ENCODE measurements at places on chromosomes 16 and 17.

DNA sequence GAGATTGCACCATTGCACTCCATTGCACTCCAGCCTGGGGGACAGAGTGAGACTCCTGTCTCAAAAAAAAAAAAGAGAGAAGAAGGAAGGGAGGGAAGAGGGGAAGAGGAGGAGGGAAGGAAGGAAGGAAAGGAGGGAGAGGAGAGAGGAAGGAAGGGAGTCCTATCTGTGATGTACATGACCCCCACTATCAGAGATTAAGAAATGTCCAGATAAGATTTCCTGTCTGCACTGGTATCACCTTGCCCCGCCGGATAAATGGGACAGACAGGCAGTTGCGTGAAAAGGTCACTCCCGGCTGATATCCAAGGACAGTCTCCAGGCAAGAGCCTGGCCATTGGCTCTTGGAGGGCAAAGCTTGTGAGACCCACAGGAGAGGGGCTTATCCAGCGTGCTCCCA is 5.2 kb upstream of the ZFPM1 start:
- no peak for DNase-seq

DNA sequence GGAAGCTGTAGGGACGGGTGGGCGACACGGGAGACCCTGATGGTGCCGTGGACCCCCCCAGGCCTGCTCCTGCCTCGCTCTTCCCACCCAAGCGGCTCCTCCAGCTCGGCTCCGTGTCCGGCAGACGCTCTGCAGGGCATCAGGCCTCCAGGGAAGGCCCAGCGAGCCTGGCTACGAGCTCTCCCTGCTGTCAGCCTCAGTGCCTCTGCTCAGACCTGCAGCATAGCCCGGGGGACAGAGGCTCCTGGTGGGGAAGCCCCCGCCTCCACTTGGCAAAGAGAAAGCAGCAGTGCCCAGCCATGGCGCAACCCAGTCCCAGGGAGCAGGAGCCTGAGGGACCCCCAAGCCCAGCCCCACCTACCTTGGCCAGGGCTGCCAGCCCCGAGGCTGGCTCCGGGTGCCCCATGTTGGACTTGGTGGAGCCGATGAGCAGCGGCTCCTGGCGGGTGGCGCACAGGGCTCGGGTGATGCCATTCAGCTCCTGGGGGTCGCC is 5.9 kb downstream of the FASN start:
- no peak for DNase-seq

GRCh38 chr17:4543557-4544026 is 11.6 kb downstream of the MYBBP1A start:
- no peak for DNase-seq

- no peak for DNase-seq
Measured at GRCh38 chr16:85077039-85077438, 35.2 kb downstream of the CIBAR2 start.

- DNase-seq: no peak
Measured at GRCh38 chr16:50245417-50246298, 20.7 kb upstream of the ADCY7 start.

DNA sequence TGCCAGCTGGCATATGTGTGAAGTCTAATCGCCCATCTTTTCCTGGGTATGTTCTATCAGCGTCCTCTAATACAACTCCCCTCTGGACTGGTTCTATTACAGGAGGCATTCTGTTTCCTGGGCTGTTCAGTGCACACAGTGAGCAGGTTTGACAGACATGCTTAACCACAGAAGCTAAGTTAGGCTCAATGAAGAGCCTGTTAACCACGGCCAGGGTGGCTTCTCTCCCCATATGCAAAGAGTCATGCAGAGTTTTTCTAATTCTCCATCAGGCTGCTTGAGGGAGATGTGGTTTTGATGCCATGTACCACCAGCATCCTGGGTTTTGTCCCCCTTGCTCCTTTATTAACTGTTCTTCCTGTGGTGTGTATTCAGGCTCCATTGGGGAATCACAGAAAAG is 57.2 kb upstream of the ALOX12 start:
- DNase-seq: no peak

- no peak for DNase-seq
Measured at GRCh38 chr16:2854700-2855309, 3.2 kb downstream of the PRSS22 start.

GRCh38 chr16:31267332-31268032 is 7.7 kb downstream of the ITGAM start:
- DNase-seq: no peak

DNA sequence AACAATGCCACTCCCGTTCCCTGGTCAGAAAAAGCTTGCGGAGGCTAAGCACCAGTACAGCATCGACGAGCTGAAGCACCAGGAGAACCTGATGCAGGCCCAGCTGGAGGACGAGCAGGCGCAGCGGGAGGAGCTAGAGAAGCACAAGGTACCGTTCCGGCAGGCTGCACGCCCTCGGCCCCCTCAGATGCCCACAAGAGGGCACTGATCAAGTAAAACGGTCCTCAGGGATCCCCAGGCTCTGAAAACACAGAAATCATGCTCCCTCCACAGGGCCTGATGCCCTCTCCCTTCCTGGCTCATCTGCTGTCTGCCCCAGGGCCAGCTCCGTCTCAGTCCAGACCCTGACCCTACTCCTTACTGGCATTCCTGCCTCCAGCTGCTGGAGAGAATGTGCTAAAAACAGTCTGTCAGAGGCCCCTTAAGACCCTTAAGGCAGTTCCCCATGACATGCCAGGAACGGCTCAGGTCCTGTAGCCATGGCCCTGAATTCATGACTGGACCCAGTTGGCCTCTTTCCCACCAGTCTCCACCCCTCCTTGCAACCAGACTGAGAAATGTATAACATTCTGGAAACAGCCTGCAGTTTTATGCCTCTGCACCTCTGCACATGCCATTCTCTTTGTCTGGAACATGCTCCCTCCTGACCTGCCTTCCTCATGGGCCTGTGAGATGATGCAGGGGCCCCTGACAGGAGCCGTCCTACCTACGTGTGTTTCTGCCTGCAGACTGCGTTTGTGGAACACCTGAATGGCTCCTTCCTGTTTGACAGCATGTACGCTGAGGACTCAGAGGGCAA is 21.8 kb downstream of the DRC3 start:
- no peak for DNase-seq

GRCh38 chr16:9115277-9115676 is 23.8 kb downstream of the HAPSTR1 start:
- no peak for DNase-seq

DNA sequence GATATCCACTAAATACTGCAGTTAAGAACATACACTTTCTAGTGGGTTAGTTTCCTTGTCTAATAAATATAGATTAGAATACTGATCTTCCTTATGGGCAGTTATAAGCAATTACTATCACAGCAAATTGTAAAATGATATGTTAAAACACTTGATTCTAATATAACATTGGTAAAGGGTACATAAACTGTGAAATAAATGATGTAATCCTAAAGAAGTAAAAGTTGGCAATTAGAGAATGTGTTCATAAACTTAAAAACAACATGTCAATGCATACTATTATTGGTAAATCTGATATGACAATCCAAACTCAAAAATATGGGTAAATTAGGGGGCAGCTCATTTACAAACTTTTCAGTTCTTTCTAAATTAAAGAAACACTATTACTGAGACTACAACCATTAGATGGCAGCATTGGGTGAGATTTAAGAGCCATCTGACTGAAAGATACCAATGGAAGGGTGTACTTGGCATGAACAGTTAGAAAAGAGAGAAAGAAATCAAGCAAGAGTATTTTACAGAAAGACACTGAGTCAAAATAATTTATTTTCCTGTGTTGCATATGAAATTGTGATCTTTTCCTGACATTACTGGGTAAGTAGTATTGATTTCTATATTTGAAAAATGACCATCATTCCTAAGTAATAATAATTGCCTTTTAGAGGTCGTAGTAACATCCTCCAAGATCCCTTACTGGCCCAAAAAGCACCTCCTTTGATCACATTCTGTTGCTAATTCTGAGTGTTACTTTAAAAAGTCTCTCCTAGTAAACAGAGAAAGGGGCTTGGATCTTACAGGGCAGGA is 119.6 kb downstream of the SPAG9 start:
- peak; percentile 49 for DNase-seq

- DNase-seq: no peak
Measured at GRCh38 chr17:51901242-51901641, 257.3 kb downstream of the CA10 start.

- no peak for DNase-seq
Measured at GRCh38 chr17:46139432-46140210, 53.6 kb downstream of the KANSL1 start.

GRCh38 chr16:3101841-3102470 is 2.9 kb upstream of the ZSCAN10 start:
- no peak for DNase-seq

DNA sequence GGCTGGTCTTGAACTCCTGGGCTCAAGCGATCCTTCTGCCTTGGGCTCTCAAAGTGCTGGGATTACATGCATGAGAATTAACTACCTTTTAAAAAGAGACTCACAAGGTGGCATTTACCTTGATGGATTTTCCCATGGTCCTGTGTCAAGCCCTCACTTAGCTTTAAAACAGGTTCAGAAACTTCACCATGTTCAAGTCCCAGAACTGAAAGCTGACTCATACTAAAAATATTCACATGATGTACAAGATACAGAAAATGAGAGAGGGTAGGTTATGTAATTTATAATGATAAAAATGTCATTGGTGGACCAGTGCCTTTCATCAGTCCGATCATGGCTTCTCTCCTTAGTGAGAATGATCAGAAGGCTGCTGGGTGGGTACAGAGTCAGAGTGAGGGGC is 4.3 kb upstream of the AKAP1 start:
- no peak for DNase-seq

DNA sequence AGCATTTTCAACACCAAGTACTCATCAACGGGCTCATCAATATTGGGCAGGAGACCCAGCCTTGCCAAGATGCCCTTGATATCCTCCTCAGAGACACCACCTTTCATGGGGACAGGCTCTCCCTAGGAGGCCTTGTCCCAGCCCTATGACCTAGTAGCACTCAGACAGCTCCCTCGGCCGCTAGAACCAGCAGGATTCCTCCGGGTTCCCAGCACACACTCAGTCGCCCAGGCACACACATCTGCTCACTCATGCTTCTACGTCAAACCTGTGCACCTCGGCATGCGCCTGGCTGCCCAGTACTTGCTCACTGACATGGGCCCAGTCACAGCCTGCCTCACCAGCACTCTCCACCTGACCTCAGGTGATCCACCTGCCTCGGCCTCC is 17.0 kb downstream of the SRCIN1 start:
- DNase-seq: no peak

DNA sequence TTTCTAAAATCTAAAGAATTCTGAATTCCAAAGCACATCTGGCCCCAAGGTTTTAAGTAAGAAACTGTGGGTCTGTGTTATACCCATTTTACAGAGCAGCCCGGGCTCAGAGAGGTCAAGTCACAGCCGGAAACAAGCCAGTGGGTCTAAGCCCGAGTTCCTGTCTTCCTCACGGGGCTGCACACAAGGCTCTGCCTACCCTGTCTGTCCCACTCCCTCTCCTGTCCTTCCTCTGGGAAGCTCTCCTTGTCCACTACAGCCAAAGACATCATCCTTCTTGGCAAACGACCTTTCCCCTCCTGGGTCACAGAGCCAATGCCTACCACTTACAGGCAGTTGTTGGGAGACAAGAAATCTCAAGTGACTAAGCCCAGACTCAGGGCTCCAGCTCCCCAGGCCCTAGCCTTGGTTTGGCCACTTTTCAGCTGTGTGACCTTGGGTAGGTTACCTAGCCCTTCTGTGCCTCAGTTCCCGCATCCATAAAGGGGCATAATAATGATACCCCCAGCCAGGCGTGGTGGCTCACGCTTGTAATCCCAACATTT is 55.6 kb upstream of the MAP3K14 start:
- no peak for DNase-seq

DNA sequence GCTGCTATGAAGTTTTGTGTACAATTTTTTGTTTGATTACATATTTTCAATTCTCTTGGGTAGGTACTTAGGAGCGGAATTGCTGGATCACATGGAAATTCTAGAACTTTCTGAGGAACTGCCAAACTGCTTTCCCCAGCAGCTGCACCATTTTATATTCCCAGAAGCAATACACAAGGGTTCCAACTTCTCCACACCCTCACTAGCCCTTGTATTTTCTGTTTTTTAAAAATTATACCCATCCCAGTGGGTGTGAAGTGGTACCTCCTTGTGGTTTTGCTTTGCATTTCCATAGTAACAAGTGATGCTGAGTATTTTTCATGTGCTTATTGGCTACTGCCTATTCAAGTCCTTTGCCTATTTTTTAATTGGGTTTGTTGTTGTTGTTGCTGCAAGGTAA is 20.9 kb downstream of the NACA2 start:
- no peak for DNase-seq

GRCh38 chr16:57123974-57124674 is 31.7 kb downstream of the CPNE2 start:
- no peak for DNase-seq

GRCh38 chr16:20415541-20415940 is 6.2 kb downstream of the ACSM5 start:
- DNase-seq: no peak

- DNase-seq: no peak
Measured at GRCh38 chr16:474420-475122, 49.1 kb downstream of the RAB11FIP3 start.

GRCh38 chr17:30333503-30334360 is at the start of gene TMIGD1:
TSS of gene TMIGD1 (minus strand) at chr17:30334057. CDS start at chr17:30332133, 1,924 bp downstream.
- no peak for DNase-seq

GRCh38 chr16:1182316-1182671 is 29.4 kb downstream of the CACNA1H start:
- DNase-seq: no peak

DNA sequence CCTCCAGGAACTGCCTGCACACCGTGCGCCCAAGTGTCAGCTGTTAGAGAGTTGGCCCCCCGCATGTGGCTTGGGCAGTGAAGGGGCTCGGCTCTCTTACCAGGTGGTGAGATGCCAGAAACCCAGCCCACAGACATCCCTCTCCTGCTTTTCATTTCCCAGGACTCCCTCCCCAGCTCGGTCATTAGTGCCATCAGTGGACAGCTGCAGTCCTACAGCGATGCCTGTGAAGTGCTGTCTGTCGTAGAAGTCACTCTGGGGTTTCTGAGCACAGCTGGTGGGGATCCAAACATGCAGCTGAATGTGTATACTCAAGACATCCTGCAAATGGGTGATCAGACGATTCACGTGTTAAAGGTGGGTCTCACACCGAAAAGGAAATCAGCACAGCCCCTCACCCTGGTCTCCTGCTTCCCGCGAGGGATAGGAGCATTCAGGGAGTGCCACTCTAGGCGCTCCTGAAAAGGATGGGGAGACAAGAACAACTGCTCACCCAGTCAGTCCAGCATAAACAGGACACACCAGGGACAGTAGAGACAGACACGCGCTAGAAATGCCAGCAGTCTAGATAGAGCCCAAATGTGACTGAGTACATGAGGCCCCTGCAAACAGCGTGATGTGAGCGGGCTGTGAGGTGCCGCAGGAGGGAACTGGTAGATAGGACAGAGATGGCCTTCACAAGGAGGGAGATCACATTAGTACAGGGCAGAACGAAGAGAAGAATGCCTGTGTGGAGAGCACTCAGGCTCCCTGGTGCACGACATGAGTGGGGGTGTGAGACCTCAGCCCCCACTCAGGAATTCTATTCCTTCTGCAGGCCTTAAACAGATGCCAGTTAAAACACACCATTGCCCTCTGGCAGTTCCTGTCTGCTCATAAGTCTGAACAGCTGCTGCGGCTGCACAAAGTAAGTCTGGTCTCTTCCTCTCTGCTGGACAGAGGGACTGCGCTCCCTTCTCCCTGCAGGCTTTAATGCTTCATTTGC is 25.7 kb upstream of the ENDOV start:
- no peak for DNase-seq
